ENCODE measurements at places on chromosomes 12 and 14.

DNA sequence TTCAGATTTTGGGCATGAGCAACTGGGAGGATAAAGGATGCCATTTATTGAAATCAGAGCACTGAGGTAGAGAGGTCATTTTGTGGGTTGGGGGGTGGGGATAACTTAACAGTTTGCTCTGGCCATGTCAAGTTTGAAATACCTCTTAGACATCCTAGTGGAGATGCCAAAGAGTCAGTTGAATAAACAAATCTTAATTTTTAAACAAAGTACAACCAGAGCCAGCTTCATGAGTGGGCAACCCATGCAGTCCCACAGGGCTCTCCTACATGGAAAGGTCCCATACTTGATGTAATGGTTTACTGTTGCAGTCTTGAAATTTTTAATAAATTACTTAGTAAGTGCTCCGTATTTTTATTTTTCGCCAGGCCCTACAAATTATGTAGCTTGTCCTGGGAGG is 81.2 kb downstream of the ANO4 start:
- DNase-seq: no peak

DNA sequence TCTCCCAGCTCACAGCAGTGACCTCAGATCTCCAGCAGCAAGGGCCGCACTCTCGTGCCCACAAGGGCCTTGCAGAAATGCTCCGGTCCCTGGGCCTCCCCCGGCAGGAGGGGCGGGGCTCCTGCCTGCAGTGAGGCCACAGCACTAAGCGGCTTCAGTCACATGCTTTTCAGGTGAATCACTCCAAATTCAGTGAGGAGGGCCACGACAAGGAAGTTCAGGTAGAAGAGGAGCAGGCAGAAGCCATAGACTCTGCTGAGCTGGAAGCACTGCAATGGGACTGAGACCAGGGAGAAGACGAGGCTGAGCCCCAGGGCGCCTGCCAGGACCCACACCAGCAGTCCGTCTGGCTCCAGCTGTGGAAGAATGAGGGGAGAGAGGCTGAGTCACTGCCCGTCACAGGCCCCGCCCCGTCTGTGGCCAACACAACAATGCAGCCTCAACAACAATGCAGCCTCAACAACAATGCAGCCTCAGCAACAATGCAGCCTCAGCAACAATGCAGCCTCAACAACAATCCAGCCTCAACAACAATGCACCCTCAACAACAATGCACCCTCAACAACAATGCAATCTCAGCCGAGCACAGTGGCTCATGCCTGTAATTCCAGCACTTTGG is 35.2 kb downstream of the SLC8B1 start:
- no peak for DNase-seq

- DNase-seq: no peak
Observed at GRCh38 chr14:86462193-86462753, 932.3 kb downstream of the FLRT2 start.

GRCh38 chr14:88931321-88932110 is 107.1 kb downstream of the TTC8 start:
- DNase-seq: no peak

- no peak for DNase-seq
Observed at GRCh38 chr12:116599285-116600136, 40.3 kb downstream of the MAP1LC3B2 start.

DNA sequence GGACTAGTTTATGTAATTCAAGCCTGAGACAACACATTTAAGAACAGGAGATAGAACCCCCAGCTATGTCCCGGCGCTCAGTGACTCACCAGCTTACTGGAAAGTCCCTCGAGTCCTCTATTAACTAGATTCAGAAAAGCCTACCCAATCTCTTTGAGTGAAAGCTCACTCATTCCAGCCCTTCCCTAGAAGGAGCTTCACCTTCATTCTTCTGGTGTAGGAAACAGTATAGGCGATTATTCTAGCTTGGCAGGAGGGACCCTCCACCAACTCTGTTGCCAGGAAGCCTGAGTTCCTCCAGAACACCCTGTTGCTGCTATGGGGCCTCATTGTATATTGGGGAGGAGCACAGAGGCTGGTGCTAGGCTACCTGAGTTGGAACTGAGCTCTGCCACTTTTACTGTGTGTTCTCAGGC is 57.2 kb upstream of the AEBP2 start:
- DNase-seq: peak; percentile 12

- DNase-seq: no peak
Observed at GRCh38 chr12:78181544-78182162, 351.0 kb downstream of the NAV3 start.

All from glomerular endothelial cell (primary cell).